ENCODE measurements at places on chromosomes 4 and X. TPM values are rescaled to one million over a fixed set of nuclear protein-coding genes. Genes with fewer than 3 reads are reported as not detected.

DNA sequence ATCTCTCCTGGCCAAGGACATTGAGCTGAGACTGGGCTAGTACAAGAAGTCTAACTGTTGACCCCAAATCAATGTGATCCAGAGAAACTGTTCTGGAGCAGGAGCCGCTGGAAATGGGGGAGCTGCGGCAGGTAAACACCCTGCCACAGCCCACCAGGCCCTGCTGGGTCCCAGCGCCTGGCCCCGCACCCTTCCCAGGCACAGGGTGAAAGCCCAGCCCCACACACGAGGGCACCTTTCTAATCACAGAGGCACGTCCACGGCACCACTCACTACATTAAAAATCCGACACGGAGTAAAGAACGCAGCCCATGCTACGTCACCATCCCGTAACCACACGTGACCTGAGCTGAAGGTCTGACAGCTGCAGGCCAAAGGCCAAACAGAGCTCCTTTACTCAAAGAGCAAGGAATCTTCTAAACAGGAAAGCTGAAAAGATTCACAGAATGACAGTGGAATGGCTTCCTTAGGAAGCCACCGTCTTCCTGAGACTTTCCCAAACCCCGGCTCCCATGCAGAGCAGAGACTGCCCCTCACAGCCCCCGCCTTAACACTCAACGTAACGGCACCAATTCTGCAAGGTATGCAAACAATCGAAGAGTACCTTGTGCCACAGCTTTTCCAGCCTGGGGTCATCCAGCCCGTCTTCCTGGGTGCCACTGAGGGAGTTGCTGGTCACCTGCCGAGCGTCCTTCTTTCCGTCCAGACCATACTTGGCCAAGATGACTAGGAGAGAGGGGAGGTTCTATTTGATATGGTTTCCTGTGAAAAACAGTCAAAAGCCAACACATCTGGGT, 12.6 kb downstream of the LRPAP1 start:
- no peak for DNase-seq

- no peak for DNase-seq
These were observed 97.7 kb upstream of the CASK start for GRCh38 chrX:42021058-42021457.

GRCh38 chr4:12389604-12390003, 960.9 kb upstream of the HS3ST1 start:
- no peak for DNase-seq

GRCh38 chr4:147477439-147477838, 3.5 kb upstream of the EDNRA start:
- no peak for DNase-seq

GRCh38 chr4:150234246-150234645, 156.0 kb downstream of the DCLK2 start:
- no peak for DNase-seq

DNA sequence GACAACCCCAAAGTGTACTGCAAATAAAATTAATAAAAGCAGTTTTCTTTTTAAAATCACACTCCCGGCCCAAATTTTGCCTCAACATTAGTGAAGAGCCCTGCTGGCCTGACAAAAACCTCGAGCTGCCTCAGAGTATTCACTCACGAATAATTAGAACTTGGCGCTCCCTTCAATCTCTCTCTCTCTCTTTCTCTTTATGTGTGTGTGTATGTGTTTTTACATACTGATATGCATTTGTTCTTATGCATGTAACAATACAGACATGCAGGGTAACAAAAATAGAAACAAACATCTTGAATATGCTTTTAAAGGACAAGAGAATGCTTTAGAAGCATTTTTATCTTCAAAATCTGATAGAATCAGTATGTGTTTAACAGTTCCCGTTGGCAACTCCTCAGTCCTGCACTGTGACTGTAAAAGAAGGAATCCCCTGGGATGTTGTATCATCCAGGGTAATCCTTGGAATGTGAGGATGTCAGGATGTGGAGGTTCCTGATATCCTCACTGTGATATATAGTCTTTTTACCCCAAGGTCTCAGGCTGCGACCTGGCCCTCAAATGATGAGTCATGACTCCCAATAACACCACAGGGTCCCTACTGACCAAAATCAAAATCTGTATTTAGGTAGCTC, 53.0 kb downstream of the PTCHD1 start:
- no peak for DNase-seq

GRCh38 chr4:102037566-102037965, 247.0 kb downstream of the BANK1 start:
- peak; percentile 11 for DNase-seq

DNA sequence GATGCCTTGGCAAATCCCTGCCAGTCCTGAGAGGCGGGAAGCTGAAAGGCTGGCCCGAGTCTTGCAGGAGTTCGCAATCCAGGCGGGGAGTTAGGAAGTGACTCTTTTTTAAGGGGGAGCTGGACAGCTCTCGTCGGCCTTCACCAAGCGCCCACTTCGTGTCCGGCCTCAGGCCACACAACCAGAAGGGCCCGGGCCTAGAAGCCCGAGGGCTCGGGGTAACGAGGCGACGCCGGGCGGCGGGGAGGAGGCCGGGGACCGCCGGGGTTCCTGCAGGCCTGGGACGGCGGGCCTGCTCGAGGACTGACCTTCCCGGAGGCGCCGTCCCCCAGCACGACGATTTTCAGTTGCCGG, 395 bp downstream of the RAB28 start:
- peak; percentile 71 for DNase-seq

GRCh38 chrX:50430917-50431575, 39.6 kb downstream of the DGKK start:
- DNase-seq = no peak

- no peak for DNase-seq
These were observed 7.2 kb upstream of the STK26 start for GRCh38 chrX:132015875-132016274.

DNA sequence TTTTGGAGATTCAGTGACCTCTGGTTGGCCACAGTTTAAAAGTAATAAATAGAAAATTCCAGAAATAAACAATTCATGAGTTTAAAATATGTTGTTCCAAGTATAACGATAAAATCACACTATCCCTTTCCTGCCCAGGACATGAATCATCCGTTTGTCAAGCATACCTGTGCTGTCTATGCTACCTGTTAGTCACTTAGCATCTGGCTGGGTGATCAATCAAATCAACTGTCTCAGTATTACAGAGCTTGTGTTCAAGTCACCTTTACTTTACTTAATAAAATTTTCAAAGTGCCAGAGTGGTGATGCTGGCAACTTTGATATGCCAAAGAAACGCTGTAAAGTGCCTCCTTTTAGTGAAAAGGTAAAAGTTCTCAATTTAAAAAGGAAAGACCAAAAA, 979.5 kb upstream of the NDST4 start:
- no peak for DNase-seq

- DNase-seq = no peak
These were observed 104.0 kb downstream of the TMA16 start for GRCh38 chr4:163598489-163598888.

DNA sequence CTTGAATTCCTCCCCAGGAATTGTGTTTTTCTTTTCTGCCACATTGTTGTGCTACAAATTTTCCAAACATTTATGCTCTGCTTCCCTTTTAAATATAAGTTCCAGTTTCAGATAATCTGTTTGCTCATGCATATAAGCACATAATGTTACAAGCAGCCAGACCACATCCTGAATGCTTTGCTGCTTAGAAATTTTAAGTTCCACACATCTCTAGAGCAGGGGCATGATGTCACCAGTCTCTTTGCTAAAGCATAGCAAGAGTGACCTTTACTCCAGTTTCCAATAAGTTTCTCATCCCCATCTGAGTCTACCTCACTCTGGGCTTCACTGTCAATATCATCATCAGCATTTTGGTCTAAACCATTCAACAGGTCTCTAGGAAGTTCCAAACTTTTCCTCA, 932.5 kb downstream of the SH3BGRL start:
- no peak for DNase-seq

GRCh38 chr4:144384408-144384807, 243.9 kb upstream of the GYPA start:
- DNase-seq = no peak

DNA sequence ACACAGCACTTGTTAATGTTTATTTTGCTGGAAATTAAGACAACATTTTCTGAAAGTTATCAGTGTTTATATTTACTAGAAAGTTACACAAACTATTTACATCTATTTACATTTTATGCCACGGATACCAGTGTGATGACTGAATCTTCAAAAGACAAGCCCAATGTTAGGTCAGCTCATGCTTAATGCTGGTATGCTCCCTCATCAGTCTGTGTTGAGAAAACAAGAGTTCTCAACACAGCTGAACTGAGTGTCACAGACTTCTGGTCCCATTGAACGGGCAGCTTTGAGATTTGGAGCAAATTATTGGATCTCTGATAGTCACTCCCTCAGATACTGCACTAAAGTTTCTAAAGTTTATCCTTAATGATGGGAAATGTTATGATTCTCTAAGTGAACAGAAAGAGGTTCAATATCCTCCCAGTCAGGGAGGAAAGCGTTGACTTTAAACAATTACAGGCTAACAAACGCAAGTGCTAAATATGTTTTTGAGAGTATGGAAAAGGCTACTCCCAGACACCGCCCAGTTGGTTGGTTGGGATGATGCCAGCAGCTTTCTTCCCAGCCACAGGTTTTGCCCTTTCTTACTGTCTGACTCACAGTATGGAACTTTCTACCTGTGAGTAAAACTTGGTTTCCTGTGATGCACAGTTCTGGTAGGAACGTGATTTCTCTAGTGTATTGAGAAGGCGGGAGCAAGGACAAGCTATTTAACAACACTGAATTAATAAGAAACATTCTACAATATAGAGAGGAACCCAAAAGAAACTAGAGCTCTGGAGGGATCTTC, 1293.6 kb upstream of the TENM3 start:
- no peak for DNase-seq

GRCh38 chrX:120269373-120270035, 18.9 kb downstream of the ZBTB33 start:
- DNase-seq = peak; percentile 11

DNA sequence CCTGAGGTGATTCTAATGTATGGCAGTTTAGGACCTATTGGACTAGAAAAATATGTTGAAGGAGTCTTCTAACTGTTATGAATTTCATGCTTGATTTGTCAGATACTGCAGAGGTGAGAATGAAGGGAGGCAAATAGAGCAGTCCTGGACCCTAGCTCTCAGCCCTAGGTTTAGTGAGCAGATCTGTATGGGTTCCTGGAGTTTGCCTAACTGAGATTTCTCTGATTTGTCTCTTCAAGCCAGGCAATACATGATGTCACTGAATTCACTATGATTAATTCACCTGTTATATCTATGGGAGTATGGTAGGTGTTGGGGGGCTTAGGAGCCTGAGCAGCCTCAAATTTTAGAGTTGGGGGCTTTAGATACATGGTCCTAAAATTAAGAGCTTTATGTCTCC, 2.6 kb downstream of the MND1 start:
- DNase-seq = no peak

- no peak for DNase-seq
These were observed 101.8 kb downstream of the PPARGC1A start for GRCh38 chr4:23788027-23788426.

DNA sequence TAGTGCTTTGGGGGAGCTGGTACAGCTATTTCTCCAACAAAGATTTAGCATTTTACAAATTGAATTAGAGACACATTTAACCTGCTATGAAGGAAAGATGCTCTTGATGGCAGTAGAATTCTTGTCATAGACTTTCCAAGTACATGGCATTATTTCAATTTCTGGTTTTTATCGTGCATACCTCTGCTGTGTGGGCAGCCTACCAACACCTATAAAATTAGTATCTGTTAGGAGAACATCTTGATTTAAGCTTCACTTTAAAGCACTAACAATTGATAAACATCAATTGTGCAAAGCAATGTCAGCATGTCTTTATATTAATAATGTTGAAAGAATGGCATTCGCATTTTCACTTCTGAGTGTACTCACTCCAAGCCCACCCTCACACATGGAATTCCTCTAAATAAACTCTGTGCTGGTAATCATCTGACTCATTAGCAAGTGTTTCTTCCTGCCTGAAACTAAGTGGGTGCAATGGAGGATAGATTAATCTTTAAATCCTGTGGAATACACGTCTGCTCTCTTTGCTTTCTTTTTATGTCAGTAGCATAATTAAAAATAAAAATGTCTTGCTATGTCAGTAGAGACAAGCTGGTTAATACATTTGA, 279.8 kb upstream of the MAGEB18 start:
- peak; percentile 42 for DNase-seq

DNA sequence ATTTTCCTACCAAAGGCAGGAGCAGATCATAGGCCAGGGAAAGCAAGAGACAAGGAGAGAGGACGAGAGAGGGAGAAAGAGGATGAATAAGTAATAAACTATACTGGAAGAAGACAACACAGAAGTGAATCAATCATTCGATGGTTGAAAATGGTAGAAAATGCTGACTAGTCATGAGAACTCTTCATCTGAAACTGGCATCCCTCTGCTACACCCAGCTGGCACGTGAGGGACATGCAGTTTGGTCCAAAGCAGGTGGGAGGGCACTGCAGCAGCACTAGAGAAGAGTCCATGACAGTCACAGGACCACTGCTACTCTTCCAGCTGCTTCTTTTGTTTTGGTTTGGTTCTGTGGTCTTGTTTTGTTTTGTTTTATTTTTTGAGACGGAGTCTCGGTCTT, 74.1 kb downstream of the AFAP1 start:
- no peak for DNase-seq

Gene SPANXN4
- total RNA-seq = not detected

Gene LDB2
- total RNA-seq = 85.9 TPM

Gene DCAF12L2
- total RNA-seq = not detected

Gene ATP2B3
- not detected for total RNA-seq

Gene CPZ
- total RNA-seq = 7.0 TPM

Gene EDA
- total RNA-seq = 1.4 TPM

Gene AWAT1
- total RNA-seq = not detected

All from fibroblast of the aortic adventitia (primary cell).